ENCODE measurements at places on chromosomes 12 and 14.

GRCh38 chr14:104970231-104971068, 7.7 kb downstream of the AHNAK2 start:
- DNase-seq, result peak; percentile 88

GRCh38 chr12:77782766-77783165, 47.9 kb upstream of the NAV3 start:
- DNase-seq, result no peak

DNA sequence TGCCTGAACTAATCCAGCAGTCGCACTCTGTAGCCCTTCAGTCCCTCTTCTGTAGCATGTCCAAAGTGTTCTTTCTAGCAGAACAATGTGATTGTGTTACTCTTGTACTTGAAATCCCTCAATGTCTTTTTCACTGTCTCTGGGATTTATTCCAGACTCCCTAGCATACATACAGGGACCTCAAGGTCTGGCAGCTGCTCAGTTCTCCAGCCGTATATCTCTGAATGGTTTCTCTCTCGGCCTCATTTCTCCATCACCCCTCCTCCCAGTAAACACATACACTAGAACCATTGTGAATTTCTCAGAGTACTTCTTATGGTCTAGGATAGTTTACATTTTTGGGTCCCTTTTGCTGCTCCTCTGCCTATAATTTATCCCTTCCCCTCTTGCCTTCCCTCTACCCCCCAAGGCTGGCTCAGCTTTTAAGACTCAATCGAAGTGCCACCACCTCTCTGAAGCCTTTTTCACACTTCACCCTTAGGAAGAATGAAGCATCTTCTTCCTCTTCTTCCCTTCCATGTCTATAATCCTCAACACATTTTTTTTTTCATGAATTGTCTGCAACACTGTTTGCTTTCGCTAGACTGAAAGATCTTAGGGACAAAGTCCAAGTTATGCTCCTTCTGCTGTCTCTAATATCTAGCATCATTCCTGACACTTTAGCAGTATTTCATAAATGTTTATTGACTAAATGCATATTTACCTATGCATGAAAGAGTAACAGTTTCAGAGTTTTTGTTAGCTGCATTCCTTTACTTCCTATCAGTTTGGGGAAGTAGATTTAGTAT, 446.1 kb downstream of the ZFP36L1 start:
- no peak for DNase-seq

- DNase-seq, result no peak
Measured at GRCh38 chr12:104313568-104314241, 10.2 kb downstream of the EID3 start.

- DNase-seq, result peak; percentile 1
Measured at GRCh38 chr14:106308839-106309389, 782.5 kb downstream of the TMEM121 start.

- DNase-seq, result no peak
Measured at GRCh38 chr14:96250485-96250884, 5.5 kb upstream of the BDKRB1 start.

- DNase-seq, result no peak
Measured at GRCh38 chr14:85293612-85294234, 236.2 kb upstream of the FLRT2 start.

DNA sequence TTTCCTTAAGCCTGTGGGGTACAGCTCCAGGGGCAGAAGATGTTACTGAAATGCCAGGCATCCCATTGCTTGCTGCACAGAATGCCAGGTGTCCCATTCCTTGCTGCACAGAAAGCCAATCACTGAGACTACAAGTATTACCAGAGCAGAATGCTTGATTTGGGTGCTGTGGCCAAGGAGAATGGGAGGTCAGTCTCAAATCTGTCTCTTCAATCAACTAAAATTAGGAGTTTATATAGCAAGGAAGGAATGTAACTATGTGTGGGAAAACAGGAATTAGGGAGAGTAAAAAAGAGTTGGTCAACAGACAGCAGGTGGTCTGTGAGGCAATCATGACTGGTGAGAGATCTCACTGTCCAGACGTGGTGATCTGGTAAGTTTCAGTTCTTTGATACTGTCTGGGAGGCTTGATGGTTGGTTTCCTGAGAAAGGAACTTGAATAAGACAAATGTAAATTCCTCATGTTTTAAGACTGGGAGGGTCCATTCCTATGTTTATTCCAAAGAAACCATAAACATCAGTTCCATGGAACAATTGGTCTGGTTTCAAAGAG, 31.2 kb upstream of the VASH1 start:
- no peak for DNase-seq

GRCh38 chr14:98514016-98514415, 758.0 kb downstream of the BCL11B start:
- no peak for DNase-seq

- DNase-seq, result peak; percentile 14
Measured at GRCh38 chr14:36520601-36521525, 831 bp upstream of the NKX2-1 start.

DNA sequence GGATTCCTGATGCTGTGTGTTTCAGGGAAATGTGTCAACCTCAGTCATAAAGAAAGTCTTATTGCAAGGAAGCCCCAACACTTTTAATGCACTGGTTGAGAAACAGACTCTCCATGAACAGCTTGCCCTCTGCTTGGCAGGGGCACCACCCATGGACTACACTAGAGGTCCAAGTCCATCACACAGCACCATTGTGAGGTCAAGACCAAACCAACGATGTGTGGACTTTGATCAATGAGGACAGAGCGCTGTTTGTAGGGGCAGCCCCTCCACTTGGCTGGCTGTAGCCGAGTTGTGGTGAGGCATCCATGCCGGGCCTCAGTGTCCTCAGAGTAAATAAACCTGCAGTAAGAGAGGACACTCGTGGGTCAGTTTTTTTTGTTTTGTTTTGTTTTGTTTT, 29.8 kb downstream of the ZFYVE21 start:
- no peak for DNase-seq

Data from fibroblast of skin of right biceps (primary cell).